ENCODE measurements at places on chromosomes 12 and 14.

- DNase-seq = no peak
Observed at GRCh38 chr14:100018482-100018881, 46.7 kb upstream of the EVL start.

GRCh38 chr12:112676507-112676906 lies 115.0 kb upstream of the RPH3A start:
- DNase-seq = no peak

DNA sequence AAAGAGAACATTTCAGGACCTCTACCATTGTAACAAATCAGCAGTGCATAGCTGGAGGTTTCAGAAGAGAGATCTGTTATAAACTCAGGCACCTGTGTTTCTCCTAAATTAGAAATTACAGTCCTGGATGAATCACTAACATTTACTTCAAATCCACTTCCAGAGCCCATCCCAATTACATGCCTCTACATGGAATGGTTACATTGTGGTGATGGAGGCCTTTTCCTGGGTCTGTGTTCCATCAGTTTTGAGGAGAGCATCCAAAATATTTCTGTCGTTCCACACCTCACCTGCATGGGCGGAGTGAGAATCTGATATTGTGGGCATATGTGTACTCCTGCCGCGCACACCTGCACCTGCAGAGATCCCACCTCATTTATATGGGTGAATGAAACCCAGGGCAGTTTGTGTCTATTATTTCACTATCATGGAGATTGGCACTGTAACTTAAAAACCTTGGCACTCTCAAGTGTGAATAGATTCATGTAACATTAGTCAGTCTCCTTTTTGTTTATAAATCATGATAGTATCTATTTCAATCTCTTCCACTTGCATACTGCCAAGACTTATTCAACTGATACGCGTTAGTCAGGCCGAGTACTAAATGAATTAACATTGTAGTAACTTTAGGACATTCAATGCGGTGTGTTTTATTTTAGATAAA lies 215.1 kb upstream of the FAR2 start:
- peak; percentile 69 for DNase-seq

GRCh38 chr12:47757364-47757839 lies 1.3 kb downstream of the RAPGEF3 start:
- DNase-seq = no peak

DNA sequence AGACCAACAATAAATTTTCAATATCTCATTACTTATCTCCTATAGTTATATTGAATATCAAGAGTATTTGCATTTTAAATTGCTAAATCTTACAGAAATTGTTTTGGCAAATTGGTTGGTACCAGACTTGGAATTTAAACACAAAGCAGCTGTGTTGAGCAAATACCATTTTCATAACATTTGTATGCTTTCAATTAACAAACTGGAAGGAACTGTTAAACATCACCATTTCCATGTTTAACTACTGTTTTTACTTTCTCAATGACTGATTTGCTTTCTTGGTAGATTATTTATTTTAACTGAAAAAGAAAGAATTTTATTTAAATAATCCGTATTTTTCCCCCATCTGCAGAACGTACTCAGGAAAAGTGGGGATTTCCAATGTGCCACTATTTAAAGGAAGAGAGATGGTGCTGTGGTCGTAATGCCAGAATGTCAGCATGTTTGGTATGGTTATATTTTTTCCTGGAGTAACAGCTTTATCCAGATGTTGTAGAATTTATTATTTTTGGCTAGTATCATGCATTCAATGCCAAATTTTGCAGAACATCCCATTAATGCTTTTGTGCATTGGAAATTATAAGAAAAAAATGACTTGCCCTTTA lies 72.3 kb downstream of the METTL25 start:
- DNase-seq = no peak

DNA sequence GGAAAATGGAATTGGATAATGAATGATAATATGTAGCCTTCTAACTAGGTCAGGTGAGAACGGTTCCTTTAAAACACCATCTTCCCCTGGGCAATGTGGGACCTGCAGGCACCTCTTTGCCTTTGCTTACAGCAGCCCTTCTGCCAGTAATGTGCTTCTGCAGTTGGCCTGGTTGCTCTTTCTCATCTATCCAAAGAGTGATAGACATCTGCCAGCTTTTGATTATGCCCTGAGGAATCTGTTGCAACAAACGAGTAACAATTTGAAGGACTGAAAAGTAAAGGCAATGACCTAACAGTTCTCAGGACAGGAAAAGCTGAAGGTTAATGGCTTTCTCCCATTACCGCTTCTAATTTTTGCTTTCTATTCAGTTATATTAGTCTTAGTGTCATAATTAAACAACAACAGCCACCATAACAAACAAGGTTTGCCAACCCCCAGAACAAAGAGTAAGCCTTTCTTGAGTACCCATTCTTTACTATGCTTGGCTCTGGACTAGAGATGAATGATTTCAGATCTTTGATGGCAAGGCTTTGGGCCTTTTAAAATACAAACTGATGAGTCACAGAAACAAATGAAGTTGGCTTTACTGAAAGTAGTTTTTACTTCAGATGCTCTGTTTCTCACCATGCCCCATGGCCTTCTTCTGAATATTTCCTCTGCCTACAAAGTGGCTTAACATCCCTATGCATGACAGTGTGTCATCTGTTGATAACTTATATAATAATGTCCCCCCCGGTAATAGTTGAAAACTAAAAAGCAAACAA lies 76.1 kb upstream of the KRR1 start:
- DNase-seq = no peak

- peak; percentile 34 for DNase-seq
Observed at GRCh38 chr14:39266525-39266870, 32.8 kb downstream of the MIA2 start.

GRCh38 chr12:10501030-10501429 lies 4.7 kb upstream of the EIF2S3B start:
- no peak for DNase-seq

DNA sequence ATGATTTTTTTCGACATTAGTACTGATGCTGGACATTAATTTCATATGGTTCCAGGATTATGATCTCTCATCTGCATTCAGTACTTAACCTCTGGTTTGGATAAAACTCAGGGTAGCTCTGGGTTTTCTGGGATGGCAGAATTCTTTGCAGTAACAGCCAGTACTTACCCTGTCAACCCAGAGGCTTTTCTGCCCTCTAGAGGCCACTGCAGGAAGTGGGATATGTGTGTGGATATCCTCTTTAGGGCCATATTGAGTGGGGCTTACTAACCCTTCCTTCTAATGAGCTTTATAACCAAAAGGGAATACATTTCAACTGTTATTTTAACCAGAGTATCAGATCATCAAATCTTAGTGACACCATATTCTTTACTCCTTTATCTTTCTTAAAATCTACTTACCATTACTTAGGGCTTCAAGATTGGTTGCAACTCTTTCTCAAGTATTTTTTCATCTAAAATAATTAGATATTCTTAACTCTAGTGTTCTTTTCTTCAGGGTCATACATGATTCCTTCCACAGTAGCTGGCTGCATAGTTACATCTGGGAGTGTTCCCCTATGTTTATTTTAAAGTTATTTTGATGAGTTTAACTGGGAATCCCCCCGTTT lies 488.0 kb upstream of the STXBP6 start:
- DNase-seq = no peak

GRCh38 chr14:77007975-77008421 lies 20.5 kb downstream of the IRF2BPL start:
- DNase-seq = no peak

GRCh38 chr12:98918176-98918863 lies 273.2 kb downstream of the APAF1 start:
- DNase-seq = no peak

DNA sequence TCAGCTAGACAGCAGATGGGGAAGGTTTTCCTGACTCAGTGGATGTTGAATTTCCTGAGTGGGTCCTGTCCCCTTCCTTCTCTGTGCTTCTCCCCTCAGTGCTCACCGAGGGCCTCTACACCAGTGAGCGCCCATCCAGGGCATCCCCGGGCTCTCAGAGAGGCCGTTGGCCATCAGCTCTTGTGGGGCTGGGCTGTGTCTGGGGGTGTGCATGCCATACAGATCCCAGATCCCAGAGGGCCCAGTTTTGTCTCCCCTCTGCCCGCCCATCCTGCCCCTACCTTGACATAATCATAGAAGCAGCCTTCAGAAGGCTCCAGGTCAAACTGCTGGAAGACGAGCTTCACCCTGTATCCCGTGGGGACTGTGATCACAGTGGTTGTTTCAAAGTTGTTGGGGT lies 1.1 kb downstream of the C1R start:
- DNase-seq = no peak

DNA sequence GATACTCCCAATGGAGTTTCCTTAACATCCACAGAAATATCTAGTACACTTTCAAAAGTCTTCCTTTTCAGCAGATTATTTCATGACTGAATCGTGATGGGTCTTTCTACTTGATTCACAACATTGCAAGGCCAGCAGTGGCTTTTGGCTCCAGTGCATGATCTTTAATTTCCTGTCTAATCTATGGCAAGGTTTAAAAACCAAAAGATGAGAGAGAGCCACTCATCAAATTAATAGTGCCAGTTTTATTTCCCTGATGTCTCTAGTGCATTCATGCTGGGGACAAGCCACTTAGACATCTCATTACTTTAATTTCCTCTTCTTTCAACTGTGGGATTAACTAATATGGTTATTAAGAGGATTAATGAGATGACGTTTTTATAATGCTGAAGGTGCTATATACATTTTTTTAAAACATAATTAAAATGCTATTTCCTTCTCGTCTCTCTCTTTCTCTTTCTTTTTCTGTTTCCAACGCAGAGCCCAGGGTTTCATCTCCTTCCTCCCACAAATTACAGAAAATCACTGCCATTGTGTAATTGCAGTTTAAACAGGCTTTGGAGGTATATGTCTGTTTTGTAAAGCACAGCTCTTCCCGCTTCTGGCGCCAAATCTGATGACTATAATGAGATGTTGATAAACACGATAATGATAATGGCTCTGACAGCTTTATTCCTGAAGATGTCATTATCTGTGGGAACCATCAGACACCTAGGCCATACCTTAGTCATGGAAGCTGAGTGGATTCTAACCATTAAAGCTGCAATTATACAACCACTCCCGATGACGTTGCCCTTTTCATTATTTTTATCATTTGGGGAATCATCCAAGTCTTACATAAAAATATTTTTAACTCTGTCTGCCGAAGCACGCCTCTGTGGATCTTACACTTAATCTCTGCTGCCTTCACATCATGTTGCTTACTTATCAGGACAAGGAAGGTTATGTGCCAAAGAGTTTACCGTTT lies 103.1 kb upstream of the PPM1H start:
- no peak for DNase-seq

DNA sequence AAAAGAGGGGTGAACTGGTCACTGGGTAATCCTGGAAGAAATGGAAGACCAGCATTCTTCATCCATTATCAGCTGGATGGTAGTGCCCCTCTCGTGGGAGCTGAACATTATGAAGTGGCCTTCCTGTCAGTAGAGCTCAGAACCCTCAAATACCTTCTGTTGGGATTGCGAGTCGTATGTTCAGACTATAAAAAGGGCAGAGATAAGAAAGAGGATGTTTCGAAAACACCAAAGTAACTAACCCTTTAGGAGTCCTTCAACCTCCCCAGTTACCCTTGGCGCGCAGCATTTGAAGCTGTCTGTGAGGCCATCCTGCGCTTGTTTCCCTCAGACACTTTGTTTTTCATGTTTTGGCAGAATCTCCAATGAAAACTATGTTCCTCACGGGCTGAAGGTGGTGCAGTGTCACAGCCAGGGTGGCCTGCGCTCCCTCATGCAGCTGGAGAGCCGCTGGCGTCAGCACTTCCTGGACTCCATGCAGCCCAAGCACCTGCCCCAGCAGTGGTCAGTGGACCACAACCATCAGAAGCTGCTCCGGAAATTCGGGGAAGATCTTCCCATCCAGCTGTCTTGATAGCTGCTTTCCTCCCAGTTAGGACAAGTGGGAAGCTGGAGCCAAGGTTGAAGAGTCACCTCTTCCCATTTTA lies 19.3 kb upstream of the GALNT16 start:
- DNase-seq = no peak

DNA sequence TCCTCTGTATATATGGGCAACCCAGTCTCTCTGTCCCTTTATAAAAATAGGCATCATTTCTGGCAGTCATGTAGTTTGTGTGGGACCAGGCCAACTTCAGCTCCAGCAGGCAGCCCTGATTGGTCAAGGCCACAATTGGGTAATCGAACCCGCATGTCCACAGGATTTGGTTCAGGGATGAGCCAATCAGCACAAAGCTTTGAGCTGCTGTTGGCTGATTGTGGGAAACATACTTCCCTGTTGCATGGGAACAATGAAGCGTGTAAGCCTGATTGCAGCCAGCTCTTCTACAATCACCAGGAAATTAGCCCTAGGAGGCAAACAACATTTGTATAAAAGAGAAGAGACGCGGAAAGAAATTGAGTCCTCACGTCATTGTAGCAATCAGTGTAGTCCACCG lies 328.6 kb downstream of the PCNX1 start:
- no peak for DNase-seq
